CD4-positive, alpha-beta T cell treated with Interleukin-15 for 1 hour (primary cell): ENCODE measurements at places on chromosomes 4 and X.

DNA sequence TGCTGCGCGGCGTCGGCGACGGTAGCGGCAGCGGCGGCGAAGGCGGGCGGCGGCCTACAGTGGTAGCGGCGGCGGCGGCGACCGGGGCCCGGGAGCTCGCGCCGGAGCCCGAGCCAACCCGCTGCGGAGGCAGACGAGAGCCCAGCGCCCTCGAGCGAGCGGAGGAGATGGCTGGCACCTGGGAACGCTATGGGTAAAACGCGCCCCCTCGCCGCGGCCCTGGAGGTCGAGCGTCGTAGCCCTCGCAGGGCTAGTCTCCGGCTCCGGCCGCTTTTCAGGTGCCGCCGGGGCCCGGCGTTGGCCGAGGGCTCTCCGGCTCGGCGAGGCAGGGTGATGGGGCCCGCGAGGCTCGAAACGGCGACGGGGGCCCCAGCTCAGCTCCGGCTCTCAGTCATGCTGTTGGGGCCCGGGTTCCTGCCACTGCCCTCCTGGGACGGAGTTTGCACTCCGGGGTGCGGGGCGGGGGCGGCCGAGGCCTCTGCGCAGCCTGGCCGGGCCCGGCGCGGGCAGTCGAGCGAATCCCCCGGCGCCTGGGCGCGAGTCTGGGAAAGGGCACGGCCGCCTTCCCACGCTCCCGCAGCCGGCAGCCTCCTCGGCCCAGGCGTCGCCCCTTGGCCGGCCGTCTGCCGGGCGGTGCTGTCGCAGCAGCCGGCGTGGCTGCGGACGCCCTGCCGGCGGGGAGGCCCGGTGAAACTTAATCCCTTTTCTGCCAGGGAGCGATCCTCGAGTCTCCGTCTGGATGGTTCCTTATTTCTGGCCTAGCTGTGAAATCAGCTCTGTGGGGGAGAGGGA is 768 bp downstream of the MID2 start:
- DNase-seq, result no peak

- no peak for DNase-seq
These were observed 109.9 kb downstream of the DLG3 start for GRCh38 chrX:70554523-70554922.

- no peak for DNase-seq
These were observed 310.5 kb upstream of the GIMD1 start for GRCh38 chr4:106679063-106679462.

GRCh38 chr4:180281724-180282123 is 1961.5 kb upstream of the TENM3 start:
- DNase-seq, result no peak

DNA sequence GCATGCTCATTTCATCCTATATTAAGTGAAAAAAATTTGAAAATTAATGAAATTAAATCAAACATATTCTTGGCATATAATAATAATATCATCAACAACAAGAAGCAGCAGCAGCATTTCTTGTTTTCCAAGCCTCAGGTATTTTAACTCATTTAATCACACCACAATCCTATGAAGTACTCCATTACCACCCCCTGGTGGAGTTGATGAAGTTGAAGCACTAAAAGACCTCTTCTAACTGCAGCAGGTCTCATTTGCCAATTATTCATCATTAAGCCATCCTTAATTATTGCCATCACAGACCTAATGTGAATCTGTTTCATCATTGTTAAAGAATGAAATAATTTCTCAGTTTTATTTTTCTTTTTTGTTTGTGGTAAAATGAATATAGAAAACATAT is 801.4 kb upstream of the GRID2 start:
- no peak for DNase-seq

DNA sequence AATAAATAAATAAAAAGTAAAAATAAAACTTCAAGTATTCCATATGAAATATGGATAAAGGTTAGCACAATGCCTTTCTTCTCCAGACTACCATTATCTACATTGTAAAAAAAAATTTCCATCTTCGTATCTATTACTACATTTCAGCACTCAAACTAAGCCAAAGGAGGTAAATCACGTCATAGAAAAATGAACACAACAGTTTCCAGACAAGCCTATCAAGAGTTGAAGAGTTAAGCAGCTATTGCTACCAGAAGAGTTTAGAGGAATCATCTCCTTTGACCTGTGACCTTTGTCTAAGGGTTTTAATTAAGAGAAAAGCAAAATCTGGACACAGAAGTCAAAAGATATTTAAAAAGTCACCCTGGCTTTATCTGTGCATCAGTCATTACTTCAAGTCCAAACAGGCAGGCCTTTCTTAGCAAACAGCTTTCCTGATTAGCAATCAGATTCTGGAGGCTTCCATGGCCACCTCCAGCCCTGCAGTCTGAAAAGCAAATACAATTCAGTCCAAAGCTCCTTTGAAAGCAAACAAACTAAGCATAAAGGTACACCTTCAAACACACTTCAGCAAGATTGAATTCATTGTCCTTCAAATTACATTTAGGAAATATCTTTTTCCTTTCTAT is 82.2 kb downstream of the APBB2 start:
- DNase-seq, result no peak

GRCh38 chr4:186885289-186885688 is 161.6 kb upstream of the FAT1 start:
- no peak for DNase-seq

GRCh38 chr4:19033816-19034733 is 1012.5 kb upstream of the LCORL start:
- no peak for DNase-seq

DNA sequence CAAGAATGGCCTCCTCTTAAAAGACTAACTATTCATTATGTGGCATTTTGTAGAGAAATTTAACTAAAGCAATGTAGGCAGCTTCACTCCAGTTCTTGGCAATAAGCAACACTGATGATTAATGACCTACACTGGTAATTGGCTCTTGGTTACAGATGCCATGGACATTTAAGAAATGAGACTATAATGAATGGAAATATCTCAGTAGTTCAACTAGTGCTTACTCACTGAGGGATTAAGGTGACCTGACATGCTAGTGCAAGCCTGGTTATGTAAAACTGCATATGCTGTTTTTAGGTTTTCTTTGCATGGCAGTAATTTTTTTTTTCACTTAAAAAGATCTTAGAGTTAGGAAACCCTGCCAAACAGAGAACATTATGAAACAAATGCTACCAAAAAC is 152.7 kb upstream of the AADAT start:
- no peak for DNase-seq

DNA sequence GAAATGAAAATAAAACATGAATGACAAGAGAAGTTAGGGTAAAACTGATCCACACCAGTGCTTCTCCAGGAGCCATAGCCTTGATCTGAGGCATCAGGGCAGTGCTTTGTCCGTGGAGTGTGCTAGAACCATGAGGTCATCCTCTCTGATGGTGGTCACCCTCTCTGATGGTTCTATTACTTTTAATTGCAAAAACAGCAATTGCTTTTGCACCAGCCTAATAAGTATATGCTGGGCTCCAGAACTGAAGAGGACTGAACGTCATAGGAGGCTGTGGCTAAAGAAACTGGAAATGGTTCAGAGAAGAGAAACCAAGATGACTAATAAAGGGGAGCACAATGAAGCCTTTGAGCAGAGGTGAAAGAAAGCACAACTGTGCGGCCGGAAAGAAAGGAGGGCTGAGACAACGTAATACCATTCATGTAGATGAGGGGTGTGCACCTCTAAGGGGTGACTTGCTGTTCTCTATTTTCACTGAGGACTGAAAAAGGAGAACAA is 17.0 kb upstream of the TMEM154 start:
- peak; percentile 69 for DNase-seq

GRCh38 chrX:123138473-123138872 is 45.6 kb upstream of the GRIA3 start:
- no peak for DNase-seq

GRCh38 chr4:139266583-139267257 is 13.3 kb downstream of the MGARP start:
- DNase-seq, result peak; percentile 76

GRCh38 chr4:113146876-113147358 is 97.5 kb downstream of the ANK2 start:
- no peak for DNase-seq

DNA sequence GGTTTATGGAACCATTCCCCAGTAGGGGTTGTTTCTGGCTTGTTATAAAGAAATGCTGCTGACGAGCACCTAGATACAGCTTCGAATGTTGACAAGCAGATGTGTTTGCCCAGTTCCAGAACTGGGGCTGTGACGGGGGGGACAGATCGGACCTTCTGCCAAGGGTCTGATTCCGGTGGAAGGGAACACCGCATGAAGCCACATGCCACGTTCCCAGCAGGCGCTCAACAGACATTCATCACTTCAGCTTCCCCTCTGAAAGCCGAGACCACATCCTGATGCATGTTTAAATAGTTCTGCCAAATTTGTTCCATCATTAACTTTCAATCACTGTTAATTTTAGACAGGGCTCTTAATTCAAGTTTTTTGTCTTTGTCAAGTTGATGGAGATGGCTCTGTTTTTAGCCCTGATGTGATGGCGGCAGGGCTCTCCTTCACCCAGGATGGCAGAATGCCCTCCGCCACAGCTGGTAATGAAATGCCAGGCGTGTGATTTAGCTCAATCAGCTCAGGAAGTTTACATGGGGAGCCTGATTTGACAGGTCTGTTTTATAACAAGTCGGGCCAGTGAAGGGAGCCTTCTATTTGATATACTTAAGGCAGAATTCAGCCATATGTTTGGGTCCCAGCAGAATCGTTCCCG is 57.4 kb downstream of the PSAPL1 start:
- no peak for DNase-seq
